ENCODE measurements at places on chromosomes 2 and 18.

GRCh38 chr18:9095297-9096006 lies 7.0 kb upstream of the NDUFV2 start:
- DNase-seq, result no peak

GRCh38 chr2:233361297-233361696 lies 7.0 kb downstream of the DGKD start:
- no peak for DNase-seq

GRCh38 chr2:180247658-180248057 lies 240.6 kb upstream of the CWC22 start:
- no peak for DNase-seq

- DNase-seq, result no peak
Measured at GRCh38 chr2:20231598-20232026, 6.7 kb upstream of the SDC1 start.

DNA sequence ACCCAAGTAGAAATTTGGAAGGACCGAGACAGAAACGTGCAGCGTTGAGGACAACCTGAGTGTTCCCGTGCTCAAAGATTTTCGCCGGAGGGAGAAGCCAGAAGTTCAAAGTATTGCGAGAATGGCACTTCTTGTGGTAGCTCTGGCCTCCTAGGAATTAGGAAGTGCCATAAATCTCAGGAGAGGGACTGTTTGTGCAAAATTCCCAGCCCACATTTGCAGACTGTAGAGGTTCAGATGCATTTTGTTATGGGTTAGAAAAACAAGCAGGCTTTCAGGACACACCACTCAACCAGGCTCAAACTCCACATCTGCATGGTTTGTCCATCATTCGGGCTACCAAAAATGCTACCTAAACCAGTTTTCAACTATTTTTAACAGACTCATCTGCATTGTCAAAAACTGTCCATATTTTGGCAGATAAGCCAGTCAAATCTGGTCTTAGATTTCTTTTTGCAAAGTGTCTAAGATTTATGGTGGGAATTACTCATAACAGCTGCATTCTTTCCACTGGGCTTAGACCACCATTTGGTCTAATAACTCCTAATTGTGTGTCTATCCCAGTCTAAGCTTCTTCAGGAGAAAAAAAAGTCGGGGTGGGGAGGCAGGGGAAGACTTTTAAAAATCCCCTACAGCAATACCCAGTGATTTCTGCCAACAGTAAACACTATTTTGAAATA lies 422.9 kb downstream of the ARHGAP15 start:
- DNase-seq, result no peak

GRCh38 chr2:181164699-181165098 lies 184.3 kb downstream of the UBE2E3 start:
- no peak for DNase-seq

DNA sequence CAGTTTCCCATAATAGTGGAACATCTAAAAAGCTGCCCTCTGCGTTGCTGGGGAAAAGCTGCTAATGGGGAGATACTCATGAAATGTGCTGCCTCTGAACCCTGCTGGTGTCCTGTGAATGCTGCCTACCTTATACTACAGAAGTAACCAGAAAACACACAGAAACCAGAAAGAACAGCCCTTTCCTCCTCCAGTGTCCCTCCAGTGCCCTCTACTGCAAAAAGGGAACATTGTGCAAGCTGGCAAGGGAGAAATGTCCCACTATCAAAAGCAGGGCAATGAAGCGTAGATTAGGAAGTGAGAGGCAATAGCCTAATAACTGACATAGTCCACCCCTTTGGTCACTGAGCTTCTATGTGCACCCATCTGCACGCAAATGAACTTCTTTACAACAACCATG lies 162.7 kb upstream of the ETAA1 start:
- no peak for DNase-seq

GRCh38 chr2:51559026-51559425 lies 527.1 kb upstream of the NRXN1 start:
- no peak for DNase-seq

DNA sequence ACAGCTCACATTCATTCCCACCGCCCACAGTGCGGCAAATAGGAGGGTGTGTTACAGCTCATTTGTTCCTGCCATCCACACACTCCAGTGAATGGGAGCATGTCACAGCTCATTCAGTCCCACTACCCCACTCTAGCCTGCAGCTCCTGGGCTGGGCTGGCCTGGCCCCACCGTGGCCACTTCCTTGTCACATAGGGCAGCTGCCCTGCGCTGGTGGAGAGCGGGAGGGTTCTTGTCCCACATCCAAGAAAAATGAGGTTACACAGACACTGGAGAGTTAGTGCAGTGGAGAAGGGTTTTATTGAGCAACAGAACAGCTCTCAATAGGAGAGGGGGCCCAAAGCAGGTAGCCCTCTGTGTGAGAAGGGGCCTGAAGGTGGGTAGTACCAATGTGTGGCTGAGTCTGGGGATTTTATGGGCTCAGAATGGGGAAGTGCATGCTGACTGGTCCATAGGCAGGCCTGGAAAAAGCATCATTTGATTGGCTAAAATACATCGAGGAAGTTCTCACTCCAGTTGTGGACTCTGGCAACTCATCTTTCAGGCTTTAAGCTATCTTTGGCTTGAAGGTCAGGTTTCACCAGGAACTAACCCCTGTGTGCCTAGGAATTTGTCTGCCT lies 249.7 kb downstream of the ETAA1 start:
- DNase-seq, result no peak

DNA sequence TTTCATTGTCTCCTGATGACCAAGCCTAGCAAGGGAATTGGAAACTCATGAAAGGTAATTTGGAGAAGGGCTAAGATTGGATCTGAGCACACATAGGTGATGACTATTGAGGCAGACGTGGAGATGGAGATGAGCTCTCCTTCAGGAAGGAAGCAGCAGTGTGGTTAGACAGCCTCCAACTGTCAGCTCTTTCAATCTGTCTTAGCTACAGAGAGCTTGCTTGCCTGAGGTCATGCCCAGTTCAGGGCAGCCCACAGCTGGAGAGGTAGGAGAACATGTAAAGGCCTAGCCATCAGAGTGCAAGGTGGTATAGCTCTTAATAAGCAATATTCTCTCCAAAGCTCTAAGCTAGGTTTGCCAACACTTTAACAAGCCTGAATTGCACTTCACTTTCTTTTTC lies 79.2 kb downstream of the THSD7B start:
- no peak for DNase-seq

GRCh38 chr2:69055688-69056470 lies 42.9 kb downstream of the ANTXR1 start:
- no peak for DNase-seq

GRCh38 chr2:205762881-205763280 lies 80.6 kb downstream of the NRP2 start:
- no peak for DNase-seq

GRCh38 chr2:174120346-174120745 lies 128.0 kb downstream of the OLA1 start:
- no peak for DNase-seq

DNA sequence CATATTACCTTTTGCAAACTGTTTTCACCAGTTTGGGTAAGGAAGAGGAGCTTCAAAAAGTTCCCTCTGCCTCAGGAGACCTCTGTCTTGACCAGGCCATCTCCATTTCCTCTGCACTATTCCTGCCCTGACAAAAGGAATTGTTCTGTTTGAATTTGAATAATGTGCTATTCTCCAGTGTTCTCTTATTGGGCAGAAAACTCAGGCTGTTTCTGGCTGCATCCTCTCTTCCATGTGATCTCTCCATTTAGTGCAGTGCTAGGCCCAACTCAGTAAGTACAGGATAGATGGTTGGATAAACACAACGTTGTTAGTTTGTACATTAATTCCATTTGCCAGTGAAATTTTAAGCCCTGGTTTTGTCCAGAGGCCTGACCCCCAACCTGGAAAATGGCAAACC lies 102.2 kb upstream of the CELF4 start:
- no peak for DNase-seq

DNA sequence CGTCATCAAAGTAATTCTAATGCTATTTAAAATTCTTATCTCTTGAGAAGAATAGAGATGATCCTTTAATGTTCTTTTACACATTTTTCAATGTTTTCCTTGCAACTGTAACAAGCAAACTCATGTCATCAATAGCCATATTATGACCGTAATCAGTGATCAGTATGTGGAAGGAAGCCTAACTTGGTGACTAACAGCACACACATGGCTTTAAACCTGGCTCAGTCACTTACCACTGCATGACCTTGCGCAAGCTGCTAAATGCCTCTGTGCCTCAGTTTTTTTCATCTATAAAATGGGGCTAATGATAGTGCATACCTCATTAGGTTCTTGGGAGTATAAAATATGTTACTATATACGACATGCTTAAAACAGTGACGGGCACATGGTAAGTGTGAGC lies 149.7 kb downstream of the BCL2 start:
- DNase-seq, result no peak

DNA sequence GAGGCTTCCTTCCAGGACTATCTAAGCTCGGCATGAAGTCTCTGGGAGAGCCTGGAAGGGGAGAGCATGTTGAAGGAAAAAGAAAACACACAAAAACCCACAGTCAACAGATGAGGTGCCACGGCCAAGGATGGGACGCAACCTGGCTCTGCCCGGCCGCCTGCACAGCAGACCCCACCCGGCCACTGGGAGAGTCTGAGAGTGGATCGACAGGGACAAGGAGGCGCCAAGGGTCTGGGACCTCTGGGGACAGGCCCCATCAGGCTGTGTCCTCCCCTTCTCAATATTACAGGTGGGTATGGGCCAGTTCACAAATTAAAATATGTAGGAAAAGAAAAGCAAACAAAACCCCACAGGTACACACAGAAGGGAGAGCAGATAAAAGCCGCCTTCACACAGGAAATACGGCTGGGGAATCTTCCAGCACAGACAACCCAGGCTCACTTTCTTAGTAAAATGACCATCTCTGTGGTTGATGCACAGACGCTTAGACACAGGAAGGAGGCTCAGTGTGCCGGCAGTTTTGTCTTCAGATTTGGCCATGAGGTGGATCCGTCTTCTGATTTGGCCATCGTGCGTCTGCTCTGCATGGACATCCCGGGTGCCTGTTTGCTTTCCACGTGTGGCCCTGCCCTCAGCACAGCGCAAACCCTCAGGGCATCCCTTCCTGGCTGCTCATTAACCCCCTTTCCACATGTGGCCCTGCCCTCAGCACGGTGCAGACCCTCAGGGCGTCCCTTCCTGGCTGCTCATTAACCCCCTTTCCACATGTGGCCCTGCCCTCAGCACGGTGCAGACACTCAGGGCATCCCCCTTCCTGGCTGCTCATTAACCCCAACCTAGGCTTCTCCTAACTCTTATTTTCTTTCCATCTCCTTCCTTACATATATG lies 138.4 kb downstream of the EIPR1 start:
- DNase-seq, result no peak

GRCh38 chr2:234951664-234952269 lies at the start of gene SH3BP4:
TSS of gene SH3BP4 (plus strand) at chr2:234952017. CDS start at chr2:235035003, 82,986 bp downstream.
- DNase-seq, result no peak

DNA sequence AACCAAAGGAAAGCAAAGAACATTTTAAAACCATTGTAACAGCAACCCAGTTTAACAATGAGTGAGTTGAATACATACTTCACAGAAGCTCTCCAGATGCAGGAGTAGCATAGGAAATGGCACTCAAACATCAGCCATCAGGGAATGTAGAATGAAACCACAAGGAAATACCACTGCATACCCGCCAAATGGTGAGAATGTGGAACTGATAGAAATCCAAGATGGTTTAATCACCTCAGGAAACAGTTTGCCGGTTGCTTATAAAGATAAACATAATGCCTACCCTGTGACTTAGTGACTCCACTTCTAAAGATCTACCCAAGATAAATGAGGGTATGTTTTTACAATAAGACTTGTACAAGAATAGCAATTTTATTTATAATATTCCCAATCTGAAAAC lies 132.0 kb downstream of the GALNT1 start:
- DNase-seq, result no peak

Data from NCI-H1417 treated with DMSO at 0.1 percent for 48 hours (cell line).